ENCODE measurements at places on chromosomes 5 and 9. TPM values are rescaled to one million over a fixed set of nuclear protein-coding genes. Genes with fewer than 3 reads are reported as not detected.
A peak's percentile ranks its signal among the peaks of the same experiment; 100 is the strongest.

GABRP gene
- total RNA-seq, result not detected

DNA sequence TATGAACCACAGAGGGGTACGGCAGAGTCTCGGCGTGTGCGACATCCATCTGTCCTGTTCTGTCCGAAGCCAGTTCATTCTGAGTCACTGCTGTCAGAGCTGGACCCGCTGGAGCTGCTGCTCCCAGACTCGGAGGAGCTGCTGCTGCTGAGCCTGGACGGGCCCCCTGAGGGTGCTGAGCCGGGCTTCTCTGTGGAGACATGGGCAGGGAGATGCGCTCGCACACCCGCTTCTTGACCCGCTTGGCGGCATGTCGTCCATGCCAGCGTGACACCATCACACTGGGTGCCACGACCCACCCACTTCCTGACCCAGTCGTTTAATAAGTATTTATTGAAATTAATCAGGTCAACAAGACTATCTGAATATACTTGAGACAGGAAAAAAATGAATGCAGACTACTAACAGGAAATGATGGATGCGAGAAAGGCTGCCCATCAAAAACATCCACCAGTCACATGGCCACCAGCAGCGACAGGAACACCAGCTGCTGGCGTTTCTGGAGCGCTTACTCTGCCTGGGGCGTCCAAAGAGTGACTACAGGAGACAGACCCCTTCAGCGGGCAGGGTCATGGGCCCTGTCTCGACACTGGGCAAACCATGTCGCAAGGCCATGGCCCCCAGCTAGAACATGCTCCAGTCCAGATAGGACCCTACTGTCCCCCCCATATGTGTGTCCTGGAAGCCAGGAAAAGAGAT, 8.4 kb downstream of the BRD3OS start:
- DNase-seq, result no peak

DNA sequence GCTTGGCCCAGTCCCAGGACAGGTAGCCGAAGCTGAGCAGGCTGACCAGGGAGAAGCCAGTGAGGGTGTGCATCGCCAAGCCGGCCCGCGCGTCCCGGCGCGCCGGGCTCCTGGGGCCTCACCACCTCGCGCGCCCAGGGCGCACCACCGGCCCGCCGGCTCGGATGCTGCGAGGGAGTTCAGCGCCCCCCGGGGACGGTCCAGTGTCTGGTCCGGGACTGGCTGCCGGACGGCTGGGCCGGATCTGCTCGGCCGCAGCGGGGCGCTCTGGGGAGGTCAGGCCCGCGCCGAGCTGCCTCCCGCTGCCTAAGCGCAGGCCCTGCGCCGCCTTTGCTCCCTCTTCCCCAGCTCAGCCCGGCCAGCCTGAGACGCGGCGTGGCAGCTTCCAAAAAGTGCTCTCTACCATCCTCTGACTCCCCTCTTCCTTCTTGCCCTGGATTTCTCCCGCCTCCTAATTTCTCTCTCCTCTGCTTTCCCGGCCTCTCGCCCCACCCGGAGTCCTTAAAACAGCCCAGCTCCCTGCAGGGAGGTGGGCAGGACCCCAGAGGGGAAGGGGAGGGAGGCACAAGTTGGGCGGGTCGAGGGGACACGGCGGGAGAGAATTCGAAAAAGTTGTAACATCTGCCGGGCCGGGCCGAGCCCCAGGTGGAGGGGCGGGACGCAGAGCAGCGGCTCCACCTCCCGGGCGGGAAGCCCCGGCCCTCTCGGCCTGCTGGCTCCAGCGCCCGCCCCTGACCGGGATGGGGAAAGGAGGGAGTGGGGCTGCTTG, at the start of gene ARSI:
Gene ARSI (minus strand): TSS at position 605 of the 769 bp plus-strand sequence. CDS start 532 bp downstream, at position 73.
- DNase-seq, result peak; percentile 45

GRCh38 chr9:121173501-121173900, 28.2 kb downstream of the RAB14 start:
- no peak for DNase-seq

DNA sequence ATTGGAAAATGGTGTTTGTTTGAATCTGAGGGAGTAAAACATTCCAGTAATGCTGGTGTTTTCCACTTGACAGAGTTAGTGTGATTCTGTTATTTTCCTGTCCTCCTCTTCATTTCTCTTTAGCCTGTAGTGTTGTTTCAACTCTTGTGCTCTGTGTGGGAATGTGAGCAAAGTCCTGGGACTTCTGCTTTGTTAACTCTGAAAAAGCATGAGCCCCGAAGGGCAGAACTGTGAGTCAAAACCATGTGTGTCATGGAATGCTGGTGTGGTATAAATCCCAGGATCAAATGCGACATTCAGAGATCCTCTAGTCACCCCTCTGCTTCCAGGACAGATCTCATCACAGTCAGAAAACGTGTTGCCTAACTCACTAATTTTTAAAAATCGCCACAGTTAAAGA, 8.9 kb downstream of the F2R start:
- no peak for DNase-seq

DNA sequence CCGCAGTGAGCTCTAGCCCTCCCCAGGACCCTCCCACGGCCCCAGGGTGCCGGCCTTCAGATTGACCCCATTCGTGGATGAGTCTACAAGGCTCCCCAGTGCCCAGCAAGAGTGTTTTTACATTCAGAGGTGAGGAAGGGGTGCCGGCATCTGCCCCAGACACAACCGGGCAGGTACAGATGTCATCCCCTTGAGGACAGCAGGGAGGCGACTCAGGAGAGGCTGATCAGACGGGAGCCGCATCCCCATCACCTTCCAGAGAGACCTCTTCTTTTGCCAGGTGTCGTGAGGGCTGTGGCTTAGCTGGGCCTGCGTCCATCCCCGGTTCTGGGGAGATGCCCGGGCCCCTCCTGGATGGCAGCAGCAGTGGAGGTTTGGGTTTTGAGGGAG, 4.3 kb upstream of the LRRC14B start:
- DNase-seq, result no peak

- no peak for DNase-seq
Observed at GRCh38 chr5:141223112-141223783, at the start of gene PCDHB14. Gene PCDHB14 (plus strand): TSS chr5:141223343. CDS start chr5:141223506, 163 bp downstream.

DNA sequence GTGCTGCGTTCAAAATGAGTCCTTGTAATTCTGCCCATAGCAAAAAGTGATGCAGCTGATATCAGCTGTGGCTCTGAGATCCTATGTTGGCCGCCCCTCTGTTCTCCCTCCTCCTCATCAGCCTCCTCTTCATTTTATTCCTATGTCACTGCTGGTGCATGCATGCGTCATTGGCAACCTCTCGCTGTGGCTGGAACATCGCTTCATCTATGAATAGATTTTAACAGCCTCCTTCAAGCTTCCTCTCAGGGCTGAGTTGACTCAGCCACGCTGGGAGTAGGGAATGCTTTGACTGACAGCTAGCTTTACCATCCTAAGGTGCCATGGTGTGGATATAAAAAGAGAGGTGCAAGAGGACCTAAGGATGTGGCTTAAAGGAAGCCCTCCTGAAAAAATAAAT, 303.5 kb downstream of the PLK2 start:
- no peak for DNase-seq

BARX1 gene
- total RNA-seq, result not detected

SLCO6A1 gene
- total RNA-seq, result not detected

GRCh38 chr9:113356686-113357292, 7.4 kb downstream of the BSPRY start:
- DNase-seq, result no peak

DNA sequence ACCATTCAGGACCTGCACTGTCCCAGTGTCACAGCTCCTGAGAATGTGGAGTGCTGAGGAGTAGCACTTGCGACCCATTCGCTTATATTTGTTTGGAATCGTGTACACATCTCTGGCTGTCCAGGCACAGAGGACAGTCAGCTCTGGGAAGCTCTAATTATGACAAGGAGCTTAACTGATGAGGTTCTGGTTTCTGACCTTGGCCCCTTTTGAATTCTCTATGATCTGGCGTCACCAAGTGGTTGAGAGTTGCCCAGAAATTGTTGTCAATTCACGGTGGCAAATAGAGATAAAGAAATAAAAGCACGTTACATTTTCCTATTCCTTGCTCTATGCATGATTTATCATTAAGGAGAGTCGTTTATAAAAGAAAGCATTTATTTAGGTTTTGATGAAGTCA, 34.9 kb upstream of the LECT2 start:
- no peak for DNase-seq

GRCh38 chr9:35882263-35882848, 12.2 kb upstream of the OR13J1 start:
- peak; percentile 86 for DNase-seq

GRCh38 chr9:120443976-120444375, 136.0 kb downstream of the CDK5RAP2 start:
- DNase-seq, result no peak

ARL10 gene
- 6.6 TPM for total RNA-seq

- DNase-seq, result no peak
Observed at GRCh38 chr9:14213504-14213903, 100.4 kb downstream of the NFIB start.

DNA sequence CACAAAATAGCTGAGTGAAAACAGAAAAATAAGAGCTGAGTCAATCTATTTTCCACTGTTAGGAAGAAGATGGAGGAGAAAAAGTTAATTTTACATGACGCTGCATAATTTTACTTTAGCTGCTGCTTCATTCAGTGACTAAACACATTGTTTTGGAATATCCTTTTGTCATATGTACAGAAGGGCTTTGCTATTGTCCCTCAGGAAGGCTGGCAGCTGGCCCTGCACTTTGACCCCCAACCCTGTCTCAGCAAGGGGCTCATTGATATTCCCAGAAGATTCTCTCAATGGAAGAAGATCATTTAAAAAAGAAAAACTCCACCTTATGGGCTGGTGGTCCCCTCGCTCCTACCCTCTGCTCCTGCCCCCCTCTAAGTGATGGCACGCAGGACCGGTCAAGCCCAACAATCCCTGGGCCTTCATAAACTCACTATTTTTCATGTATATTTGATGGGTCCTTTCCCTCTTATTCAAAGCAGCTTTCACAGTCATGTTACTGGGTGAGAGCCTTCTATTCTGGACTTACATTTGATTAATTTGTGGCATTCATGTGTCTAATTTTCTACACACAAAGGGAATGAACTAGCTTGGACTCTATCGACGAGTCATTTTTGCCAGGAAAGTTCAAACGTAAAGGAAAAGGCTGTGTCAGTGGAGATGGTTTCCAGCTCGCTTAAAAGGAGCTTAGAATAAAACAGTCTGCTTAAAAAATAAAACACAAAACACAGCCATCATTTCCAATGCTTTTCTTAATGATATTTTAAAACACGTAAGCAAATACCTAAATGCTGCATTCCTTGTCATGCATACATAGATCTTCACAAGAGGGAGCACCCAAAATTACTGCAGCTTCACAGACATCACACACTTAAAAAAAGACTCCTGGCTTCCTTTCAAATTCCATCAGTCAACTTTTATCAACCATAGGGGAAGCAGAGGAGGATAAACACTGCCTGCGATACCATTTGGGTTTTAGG, 104.7 kb downstream of the EFNA5 start:
- no peak for DNase-seq

DNA sequence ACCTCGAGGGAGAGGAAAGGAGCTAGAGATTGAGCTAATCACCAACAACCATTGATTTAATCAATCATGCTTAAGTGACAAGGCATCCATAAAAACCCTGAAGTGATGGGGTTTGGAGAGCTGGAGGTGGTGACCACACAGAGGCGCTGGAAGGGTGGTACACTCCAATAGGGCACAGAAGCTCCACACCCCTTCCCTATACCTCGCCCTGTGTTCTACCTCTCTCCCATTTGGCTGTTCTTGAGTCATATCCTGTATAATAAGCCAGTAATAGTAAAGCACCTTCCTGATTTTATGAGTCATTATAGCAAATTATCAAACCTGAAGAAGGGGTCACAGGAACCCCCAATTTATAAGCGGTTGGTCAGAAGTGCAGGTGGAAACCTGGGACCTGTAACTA, 18.3 kb downstream of the ACTL7B start:
- no peak for DNase-seq

OLFM1 gene
- 5.0 TPM for total RNA-seq

STK32A gene
- total RNA-seq, result 0.20 TPM

- no peak for DNase-seq
Observed at GRCh38 chr9:130110166-130110565, 56.5 kb downstream of the GPR107 start.

SPACA9 gene
- 3.6 TPM for total RNA-seq

DNA sequence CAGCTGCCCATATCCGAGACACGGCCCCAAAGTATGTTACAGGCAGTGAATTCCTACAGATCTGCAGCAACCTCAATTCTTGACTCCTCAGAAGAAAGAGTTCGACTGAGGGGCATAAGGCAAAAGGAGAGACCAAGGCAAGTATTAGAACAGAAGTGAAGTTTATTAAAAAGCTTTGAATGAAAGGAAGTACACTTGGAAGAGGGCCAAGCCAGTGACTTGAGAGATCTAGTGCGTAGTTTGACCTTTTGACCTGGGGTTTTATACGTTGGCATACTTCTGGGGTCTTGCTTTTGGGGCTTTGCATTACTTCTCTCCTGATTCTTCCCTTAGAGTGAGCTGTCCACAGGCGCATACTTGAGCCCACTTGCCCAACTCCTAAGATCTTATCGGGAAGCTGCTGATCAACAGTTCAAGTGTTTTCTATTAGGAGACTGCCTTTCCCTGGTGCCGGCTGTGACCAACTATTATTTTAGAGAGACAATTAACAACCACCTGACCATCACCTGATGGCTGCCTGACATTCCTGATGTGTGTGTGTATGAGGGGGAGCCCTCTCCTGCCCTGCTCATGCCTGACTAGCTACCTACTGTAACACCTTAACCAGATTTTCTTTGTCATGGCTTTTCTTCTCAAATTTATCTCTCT, 1.5 kb upstream of the DEPDC1B start:
- no peak for DNase-seq

- DNase-seq, result no peak
Observed at GRCh38 chr9:104795082-104795481, 31.2 kb downstream of the NIPSNAP3B start.

GRCh38 chr9:81759680-81760215, 70.4 kb upstream of the TLE1 start:
- DNase-seq, result no peak

DNA sequence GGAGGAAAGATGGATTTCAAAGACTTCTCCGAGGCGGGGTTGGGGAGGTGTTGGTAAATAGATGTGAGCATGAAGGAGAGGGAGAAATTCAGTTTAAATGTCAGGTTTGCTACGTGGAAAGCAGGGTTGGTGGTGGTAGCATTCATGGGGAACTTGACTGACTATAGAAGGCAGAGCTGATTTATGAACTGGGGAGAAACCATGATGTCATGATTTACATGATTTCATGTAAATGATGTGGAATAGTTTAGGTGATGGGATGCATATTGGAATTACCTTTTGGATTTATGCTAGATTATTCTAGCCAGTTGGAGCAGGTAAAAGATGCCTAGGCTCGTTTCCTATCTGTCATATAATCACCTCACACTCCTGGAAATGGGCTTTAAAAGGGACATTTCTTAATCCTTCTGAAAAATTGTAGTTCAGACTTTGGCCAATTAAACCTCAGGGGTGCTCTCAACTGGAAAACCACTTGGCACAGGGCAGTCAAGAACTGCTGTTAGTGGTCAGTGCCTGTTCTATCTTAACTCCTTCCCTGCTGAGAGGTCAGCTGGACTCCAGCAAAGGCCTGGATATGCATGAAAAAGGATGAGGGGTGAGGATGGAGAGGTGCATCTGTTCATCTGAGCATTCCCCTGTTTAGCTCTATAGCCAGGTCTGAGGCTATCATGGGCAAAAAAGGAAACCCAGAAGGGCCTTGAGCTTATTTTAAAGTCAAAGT, 50.1 kb upstream of the BASP1 start:
- no peak for DNase-seq

- DNase-seq, result no peak
Observed at GRCh38 chr5:64667068-64667467, 23.2 kb upstream of the SHISAL2B start.

THOC3 gene
- 5.9 TPM for total RNA-seq
